ENCODE measurements at places on chromosomes 16 and 17. TPM values are rescaled to one million over a fixed set of nuclear protein-coding genes. Genes with fewer than 3 reads are reported as not detected.

TMEM100 gene
- total RNA-seq: not detected

CXCL16 gene
- total RNA-seq: 5.5 TPM

GNG13 gene
- total RNA-seq: not detected

EVI2A gene
- 113 TPM for total RNA-seq

MMP15 gene
- total RNA-seq: 0.36 TPM

QPRT gene
- 0.55 TPM for total RNA-seq

PRM1 gene
- not detected for total RNA-seq

CTRB1 gene
- not detected for total RNA-seq

GRB7 gene
- total RNA-seq: not detected

SLC2A4 gene
- total RNA-seq: not detected

NOL3 gene
- 0.70 TPM for total RNA-seq

C1QTNF8 gene
- total RNA-seq: not detected

MC1R gene
- total RNA-seq: 10.2 TPM

PRSS22 gene
- total RNA-seq: not detected

PAQR4 gene
- total RNA-seq: 0.27 TPM

NEUROD2 gene
- total RNA-seq: not detected

KRT25 gene
- not detected for total RNA-seq

USP6 gene
- total RNA-seq: 0.39 TPM

KIF19 gene
- not detected for total RNA-seq

FZD2 gene
- 0.34 TPM for total RNA-seq

RPRML gene
- total RNA-seq: not detected

CACNG3 gene
- total RNA-seq: not detected

TERB1 gene
- total RNA-seq: 0.25 TPM

CRHR1 gene
- not detected for total RNA-seq

CRYBA1 gene
- not detected for total RNA-seq

TLCD2 gene
- total RNA-seq: not detected

PRSS33 gene
- not detected for total RNA-seq

Data from naive thymus-derived CD8-positive, alpha-beta T cell (primary cell).